ENCODE measurements at places on chromosomes 2 and 18.

DNA sequence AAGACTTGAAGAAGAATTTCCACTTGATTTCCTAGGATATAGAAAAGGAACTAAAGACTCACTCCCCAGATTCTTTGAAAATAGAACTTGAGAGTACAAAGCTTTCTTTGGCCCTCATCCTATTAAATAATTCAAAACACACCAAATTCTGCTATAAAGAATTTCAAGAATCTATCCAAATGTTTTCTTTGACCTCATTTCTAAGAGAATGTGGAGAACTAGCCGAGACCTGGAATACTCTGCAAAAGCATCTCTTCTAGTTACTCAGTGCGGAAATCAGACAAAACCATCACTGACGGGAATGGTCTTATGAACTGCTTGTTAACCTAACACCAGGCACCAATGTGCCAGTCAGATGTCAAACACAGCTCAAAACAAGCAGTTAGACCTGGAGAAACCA lies 44.2 kb upstream of the ARL5A start:
- DNase-seq = no peak

- no peak for DNase-seq
These were observed 605.6 kb upstream of the SETBP1 start for GRCh38 chr18:44075038-44075437.

DNA sequence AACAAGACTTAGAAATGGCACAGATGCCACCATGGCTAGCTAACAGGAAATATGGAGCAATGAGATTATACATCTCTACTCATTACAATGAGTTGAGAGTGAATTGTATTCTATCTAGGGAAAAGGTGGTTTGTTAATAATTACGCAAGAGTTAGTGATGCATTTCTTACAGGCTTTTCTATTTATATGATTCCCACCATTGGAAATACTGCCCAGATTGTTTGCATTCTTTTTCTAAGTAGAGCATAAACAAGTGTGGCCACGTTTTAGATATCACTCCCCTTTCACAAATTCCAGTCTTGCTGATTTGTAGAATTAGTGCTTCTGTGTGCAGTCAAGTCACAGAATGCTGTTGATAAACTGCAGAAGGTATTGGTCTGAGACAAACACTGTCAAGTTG lies 56.6 kb downstream of the ZNF804A start:
- DNase-seq = no peak

DNA sequence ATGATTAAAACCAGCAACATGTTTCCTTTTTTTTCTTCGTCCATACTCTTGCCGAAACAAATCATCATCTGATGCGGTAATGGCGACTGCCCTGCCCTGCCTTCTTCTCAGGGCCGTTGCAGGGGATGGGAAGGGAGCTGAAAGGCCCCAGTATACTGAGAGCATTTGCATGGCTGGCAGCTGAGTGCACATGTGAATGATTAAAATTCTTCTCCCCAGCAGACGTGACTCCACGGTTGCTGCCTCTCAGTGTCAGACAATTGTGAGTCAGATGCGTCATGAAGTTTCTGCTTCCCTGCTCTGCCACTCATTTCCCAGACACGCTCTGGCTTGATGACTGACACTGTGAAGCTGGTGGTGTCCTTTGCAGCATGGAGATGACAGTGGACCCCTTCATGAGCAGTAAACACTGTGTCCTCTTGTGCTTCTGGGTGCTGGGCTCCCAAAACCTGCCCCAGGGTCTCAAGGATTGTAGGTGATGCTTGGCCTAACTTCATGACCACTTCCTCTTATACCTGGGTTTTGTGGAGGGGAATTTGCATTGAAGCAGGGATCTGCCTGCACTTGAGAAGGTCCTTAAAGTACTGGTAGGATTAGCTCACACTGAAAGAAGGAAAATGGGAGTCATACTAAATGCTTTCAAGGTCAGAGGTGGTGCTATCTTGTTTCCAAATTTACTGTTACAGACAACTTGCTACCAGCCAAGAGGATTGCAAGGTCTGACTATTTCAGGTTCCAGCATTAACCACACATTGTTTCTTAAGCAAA lies 222.5 kb upstream of the COPS8 start:
- no peak for DNase-seq

DNA sequence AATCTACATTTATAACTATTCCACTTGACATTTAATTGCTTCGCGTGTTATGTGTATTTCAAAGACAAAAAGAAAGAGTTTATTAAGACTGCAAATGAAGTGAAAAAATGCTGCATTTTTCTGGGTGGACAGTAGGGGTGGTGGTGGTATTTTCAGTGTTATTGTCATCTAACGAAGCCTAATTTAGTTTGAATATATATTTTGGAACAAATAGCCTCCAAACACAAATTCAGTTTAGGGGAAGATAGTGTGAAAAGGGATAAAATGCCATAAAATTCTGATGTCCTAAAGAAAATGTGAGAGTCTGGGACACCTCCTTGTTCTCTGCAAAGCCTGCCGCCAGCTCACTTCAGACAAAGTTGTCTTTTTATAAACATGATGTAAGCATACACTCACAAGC lies 425.1 kb downstream of the NRXN1 start:
- no peak for DNase-seq

DNA sequence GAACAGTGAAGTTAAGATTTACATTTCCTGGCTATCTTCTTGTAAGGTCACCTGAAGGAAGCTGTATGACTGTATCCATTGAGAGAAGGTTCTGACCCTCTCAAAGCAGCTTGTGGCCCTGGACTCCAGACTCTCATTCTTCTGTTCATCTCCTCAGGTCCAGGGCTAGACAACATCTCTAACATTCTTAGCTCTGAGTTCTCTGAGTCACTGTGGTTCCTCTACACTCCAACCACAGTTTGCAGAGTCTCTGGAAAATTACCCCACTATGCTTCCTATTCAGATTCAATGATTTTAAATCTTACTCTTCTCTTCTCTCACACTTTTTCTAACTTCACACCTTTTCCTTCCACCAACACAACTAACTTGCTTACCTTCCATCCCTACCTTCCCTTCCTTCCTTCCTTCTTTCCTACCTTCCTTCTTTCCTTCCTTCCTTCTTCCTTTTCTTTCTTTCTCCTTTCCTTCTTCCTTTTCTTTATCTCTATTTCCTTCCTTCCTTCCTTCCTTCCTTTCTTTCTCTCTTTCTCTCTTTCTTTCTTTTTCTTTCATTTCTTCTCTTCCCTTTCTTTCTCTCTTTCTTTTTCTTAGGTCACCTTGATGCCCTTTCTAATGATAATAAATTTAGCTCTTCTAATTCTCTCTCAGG lies 824.3 kb upstream of the ZEB2 start:
- DNase-seq = no peak
